Occipital lobe (tissue), 3 donors: ENCODE measurements at places on chromosomes 11 and 22.

GRCh38 chr11:128582496-128583366 lies 4.6 kb downstream of the ETS1 start:
- DNase-seq: no peak

DNA sequence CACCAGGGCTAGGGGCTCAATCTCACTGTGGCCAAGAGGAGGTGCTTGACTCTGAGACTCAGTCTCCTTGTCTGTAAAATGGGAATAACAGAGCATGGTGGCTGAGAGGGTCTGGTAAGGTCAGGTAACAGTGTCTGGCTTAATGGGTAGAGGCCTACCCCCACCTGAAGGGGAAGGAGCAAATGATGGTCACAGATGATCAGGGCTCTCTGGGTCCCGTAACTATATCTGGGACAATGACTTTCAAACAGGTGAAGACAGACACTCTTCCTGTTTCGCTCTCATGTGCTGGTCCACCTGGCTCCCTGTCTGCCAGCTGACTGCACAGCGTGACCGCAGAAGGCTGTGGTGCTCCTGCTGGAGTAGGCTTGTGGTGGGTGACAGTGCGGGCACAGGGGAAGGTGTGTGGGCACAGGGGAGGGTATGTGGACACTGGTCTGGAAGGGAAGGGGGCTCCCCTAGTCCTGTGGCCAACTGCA lies 4.0 kb downstream of the A4GALT start:
- no peak for DNase-seq

DNA sequence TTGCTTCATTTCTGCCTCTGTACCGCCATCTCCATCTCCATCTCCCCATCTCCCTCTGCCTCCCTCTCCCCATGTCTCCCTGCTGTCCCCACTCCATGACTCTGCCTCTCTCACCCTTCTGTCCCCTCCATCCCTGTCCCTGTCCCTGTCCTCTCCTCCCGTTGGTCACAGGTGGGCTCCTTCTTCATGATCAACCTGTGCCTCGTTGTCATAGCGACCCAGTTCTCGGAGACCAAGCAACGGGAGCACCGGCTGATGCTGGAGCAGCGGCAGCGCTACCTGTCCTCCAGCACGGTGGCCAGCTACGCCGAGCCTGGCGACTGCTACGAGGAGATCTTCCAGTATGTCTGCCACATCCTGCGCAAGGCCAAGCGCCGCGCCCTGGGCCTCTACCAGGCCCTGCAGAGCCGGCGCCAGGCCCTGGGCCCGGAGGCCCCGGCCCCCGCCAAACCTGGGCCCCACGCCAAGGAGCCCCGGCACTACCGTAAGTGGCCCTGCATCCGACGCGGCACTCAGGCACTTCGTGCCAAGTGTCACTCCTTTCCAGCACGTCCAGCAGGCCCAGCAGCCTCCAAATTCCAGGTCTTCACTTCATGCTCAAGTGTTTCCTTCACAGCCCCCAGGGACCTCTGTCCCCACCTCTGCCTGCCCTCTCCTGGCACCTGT lies 76.0 kb downstream of the CACNA1I start:
- DNase-seq: no peak

- no peak for DNase-seq
These were observed 8.0 kb downstream of the POLD4 start for GRCh38 chr11:67345247-67345919.

- no peak for DNase-seq
These were observed 54.4 kb downstream of the SVIP start for GRCh38 chr11:22775248-22775647.

GRCh38 chr22:38038426-38038825 lies 18.8 kb upstream of the PICK1 start:
- peak; percentile 74 for DNase-seq

GRCh38 chr11:19846654-19847305 lies 134.1 kb downstream of the NAV2 start:
- DNase-seq: no peak

DNA sequence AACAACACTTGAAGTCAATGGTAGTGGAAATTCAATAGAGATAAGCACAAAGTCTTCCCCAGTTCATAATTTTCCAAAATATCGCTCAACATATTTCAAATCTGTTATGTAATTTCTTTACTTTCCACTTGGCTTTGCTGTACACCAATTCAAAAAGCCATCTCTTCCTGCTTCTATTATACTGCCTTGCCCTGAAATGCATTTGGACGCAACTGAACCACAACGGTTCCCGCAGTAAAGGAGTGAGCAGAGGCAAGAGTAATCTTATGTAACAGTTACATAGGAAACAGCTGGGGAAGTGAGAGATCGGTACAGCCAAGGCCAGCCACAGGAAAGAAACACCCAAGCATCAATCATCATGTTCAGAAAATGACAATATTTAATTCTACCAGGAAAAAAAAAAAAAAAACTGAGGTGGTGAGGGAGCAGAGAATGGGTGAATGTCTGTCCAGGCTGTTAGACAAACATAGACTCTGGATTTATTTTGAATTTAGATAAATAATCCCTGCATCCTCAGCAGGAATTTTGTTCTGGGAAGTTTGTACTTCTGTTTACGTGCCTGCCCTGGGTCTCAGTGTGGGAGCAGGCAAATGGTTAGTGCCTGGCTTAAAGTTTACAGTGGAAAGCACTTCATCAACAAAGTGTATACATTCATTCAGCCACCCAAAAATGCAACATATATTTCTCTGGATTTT lies 392.2 kb downstream of the ETS1 start:
- DNase-seq: no peak

DNA sequence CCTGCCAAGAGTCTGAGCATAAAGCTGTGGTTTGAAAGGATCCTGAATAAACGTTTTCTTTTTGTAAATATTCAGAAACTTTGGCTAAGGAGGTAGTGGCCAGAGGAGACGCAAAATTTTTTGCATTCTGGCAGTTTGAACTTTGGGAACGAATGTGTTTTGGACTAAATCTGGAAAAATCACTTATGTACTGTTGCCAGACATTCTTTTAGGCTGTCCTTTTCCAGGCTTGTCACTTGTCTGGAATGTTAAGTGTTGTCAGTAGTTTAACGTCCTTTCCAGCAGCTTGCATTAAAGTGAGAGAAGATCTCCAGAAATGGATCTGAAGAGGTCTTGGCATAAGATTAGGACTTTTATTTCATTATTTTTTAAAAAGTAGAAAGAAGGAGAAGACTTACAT lies 18.5 kb downstream of the SPECC1L start:
- no peak for DNase-seq

- DNase-seq: no peak
These were observed 26.7 kb downstream of the EIF3F start for GRCh38 chr11:8013833-8014232.

GRCh38 chr22:36334821-36335603 lies 52.8 kb downstream of the MYH9 start:
- peak; percentile 64 for DNase-seq

- no peak for DNase-seq
These were observed 86.2 kb downstream of the ZNRF3 start for GRCh38 chr22:28969401-28970168.

GRCh38 chr11:2800655-2801531 lies 84.7 kb downstream of the CDKN1C start:
- DNase-seq: no peak
